ENCODE measurements at places on chromosomes 16 and 17.

- no peak for DNase-seq
Observed at GRCh38 chr17:409308-409847, 56.8 kb upstream of the RPH3AL start.

DNA sequence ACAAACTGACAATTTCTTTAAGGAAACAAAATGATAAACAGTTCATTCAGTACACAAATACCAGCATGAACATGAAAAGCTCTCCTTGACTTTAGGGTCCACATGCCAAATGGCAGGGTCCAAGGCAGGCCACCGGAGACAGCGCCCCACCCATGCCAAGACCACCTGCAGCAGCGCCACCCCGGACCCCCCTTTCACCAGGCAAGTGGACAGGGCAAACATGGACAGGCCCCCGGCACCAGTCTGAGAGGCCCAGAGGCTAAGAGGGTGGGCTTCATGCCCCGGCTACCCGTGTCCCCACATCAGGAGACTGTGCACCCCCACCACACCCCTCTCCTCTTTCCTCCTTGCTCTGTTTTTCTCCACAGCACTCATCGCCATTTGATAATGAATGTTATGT lies 14.7 kb upstream of the ASGR2 start:
- no peak for DNase-seq

DNA sequence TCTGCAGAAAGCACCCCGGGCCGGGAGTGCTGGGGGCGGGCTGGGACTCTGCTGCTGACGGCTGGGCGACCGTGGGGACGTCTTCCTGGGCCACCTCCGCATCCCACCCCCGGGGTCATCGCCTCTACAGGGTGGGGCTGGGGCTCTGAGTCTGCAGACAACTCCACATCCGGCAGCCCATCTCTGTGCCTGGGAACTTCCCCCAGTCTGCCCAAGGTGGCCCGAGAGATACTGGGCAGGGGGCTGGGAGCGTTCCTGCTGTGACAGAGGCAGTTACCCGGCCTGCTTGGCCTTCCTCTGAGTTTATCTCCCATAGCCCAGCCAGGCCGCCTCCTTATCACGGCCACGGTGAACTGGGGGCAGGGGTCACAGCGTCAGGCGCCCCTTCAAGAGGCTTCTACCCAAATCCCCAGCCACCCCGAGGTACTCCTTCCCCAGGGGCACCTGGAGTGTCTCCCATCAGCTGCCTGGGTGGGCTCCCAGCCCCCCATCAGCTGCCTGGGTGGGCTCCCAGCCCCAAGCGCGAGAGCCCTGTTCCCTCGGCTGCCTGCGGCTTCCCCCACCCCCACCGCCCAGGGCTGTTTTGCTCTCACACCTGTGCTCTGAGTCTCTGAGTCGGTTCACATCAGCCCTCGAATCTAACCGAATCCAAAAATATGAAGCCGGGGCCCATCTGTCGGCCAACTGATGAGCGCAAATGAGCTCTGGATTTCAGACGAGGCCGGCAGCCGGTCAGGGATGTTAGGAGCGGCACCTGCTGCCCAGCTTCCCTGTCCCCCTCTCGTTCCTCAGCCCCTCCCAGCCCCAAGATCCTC lies 15.6 kb upstream of the CBFA2T3 start:
- no peak for DNase-seq

DNA sequence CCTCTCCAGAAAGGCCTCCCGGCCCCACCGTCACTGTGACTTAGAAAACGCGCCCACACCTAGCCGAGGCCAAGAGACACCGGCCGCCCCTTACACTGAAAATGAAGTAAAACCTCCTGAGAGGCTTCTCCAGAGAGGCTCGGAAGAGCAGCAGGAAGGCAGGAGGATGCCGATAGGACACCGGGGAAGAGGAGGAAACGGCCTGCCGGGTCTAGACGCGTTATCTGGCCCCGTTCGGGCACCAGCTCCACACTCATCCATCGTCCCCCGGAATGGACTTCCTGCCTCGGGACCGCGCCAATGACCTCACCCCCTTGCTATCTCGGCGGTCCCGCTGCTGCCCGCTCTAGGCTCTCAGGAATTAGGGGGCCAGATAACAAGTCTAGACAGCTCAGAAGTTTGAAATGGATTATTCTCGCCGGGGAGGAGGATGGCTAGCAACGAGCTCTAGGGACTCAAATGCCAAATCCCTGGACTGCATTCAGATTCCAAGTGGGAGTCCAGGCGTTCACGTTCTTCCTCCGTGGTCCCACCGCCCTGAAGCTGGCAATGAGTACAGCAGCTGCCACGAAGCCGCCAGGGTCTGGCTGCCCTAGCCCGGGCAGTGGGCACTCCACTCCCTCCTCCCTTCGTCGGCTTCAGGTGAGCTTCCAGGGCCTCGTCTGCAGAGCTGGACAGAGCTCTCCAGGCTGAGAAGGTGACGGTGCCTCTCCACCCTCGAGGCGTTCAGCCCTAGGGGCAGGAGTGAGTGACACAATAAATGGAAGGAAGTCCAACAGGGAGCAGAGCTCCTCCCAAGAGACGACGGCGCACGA lies 350.9 kb downstream of the FOXL1 start:
- no peak for DNase-seq

GRCh38 chr17:62626719-62627218 lies 701 bp upstream of the MRC2 start:
- DNase-seq, result peak; percentile 86

GRCh38 chr16:57609541-57610401 lies 18.7 kb upstream of the ADGRG1 start:
- DNase-seq, result no peak

DNA sequence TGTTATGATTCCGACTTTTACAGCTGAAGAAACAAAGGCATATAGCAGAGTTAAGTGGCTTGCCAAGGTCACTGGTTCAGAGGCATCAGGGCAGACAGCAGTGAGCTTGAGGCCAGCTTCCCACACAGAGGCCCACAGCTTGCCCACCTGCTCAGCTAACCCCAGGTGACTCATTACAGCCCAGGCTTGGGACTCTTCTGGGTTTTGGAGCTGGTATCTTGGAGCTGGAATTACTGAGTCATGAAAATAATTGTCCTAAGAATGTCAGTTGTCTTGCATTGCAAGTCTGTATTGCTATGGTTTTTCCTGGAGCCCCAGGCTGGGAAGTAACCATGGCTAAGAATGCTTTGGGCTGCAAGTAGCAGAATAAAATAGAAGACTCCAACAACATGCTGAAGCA lies 32.4 kb upstream of the IRX3 start:
- DNase-seq, result no peak

DNA sequence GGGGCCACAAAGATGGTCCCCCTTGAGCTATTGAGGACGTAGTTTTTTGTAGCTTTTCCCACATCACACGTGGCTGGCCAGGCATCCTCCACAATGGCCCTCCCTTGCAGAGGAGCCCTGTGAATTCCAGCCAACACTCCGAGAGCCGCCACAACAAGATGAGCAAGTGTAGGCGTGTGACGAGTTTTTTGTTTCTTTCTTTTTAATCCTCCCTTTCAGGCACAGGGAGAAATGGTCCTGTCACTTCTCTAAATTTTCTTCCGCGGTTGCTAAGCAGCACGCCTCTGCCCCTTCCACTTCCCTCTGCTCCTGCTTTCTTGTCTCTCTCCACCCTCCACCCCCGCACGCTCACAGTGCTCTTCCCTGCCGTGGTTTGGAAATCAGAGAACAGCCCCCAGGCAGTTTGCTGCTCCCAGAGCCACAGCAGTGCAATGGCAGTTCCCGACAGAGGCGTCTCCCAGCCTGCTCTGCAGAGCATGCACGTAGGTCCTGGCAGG lies 68.0 kb upstream of the MRTFB start:
- DNase-seq, result peak; percentile 94

DNA sequence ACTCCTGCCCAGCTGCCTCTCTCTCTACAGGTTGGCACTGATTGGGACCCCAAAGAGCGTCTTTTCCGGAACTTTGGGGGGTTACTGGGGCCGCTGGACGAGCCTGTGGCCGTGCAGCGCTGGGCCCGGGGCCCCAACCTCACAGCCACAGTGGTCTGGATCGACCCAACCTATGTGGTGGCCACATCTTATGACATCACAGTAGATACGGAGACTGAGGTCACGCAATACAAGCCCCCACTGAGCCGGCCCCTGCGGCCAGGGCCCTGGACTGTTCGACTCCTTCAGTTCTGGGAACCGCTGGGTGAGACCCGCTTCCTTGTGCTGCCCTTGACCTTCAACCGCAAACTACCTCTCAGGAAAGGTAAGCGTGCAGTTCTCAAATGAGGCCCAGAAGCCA lies 12.3 kb downstream of the XYLT2 start:
- no peak for DNase-seq

GRCh38 chr16:1997494-1998359 lies 8.0 kb downstream of the SYNGR3 start:
- DNase-seq, result no peak

- peak; percentile 73 for DNase-seq
Observed at GRCh38 chr16:79097166-79097565, 503.4 kb downstream of the MAF start.

DNA sequence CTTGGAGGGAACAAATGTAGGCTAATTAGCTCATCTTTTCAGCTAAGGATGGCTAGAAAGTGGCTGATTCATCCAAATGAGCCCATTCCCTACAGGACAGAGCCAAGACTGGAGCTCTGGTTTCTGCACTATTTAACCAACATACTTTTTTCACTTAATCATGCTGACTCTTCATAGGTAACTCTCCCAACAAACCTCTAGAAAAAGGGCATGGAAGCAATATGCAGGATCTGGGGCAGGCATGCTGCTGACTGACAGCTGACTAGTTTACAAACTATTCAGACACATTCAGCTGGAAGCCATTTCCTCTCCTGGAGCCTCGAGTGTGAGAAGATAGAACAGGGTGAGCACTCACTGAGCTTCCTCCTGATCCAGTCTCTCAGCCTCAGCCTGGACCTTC lies 6.2 kb downstream of the BECN1 start:
- no peak for DNase-seq

GRCh38 chr17:45577571-45578279 lies 87.2 kb upstream of the PLEKHM1 start:
- peak; percentile 16 for DNase-seq

GRCh38 chr17:37388266-37388665 lies 12.5 kb downstream of the C17orf78 start:
- DNase-seq, result no peak

DNA sequence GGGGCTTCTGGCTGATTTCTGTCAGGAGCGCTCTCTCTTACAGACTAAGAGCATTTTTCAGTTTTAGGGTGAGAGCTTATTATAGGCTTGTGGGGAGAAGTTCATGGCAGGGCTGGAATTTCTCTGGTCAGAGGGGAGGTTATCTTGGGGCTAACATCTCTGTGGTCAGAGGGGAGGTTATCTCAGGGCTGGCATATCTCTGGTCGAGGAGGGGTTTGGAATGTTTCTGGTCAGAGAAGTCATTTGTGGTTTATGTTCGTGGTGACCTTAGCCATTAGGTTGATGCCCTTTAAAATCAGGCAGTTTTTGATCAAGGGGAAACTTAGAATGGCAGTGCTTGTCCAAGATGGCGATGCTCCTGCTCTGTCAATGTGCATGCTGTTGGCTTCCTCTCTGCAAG lies 10.8 kb upstream of the USP31 start:
- DNase-seq, result no peak

GRCh38 chr17:82627405-82627804 lies 20.8 kb downstream of the WDR45B start:
- DNase-seq, result no peak

GRCh38 chr17:58667934-58668597 lies 23.8 kb downstream of the TEX14 start:
- peak; percentile 49 for DNase-seq

DNA sequence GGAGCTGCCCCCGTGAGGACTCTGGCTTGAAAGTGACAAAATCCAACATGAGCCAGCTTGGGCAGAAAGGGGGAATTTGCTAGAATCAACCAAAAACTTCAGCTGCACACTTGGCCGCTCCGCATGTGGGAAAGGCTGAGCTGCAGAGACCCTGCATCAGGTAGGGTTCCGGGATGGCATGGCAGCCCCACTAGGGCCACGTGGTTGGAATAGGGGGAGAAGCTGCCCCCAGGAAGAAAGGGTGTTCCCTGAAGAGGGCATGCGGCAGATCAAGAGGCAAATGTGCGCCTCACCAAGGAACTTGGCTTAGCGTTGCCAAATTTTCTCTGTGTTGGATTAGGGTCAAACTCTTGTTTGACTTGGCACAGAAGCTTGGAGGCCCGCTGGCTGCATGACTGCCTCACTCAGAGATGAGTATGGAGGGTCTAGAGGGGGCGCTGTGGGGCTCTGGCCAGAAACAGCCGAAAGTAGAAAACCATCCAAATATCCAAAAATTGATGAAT lies 29.2 kb upstream of the WFIKKN2 start:
- DNase-seq, result no peak

- no peak for DNase-seq
Observed at GRCh38 chr17:37750768-37751475, 6.1 kb upstream of the HNF1B start.

- no peak for DNase-seq
Observed at GRCh38 chr17:66555605-66556004, 253.2 kb downstream of the PRKCA start.

- DNase-seq, result no peak
Observed at GRCh38 chr17:45273551-45273957, 11.7 kb upstream of the SPATA32 start.
